ENCODE measurements at places on chromosomes 13 and 19.

DNA sequence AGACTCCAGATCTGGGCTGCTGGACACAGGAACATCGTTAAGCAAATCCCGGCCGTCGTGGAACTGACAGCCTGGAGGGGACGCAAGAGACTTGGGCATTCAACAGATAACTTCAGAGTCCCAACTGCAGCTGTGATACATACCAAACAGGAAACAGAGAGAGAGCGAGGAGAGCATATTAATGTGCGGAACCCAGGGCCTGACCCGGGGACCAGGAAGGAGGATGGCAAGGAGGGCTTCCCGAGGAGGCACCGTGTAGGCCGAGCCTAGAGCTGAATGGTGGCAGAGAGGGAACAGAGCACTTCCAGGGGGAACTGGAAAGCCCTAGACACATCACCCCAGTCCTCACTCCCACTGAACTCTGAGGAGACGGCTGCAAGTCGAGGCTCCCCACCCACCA lies 68.1 kb downstream of the SIPA1L3 start:
- no peak for DNase-seq

GRCh38 chr13:110557082-110557481 lies 4.4 kb downstream of the RAB20 start:
- DNase-seq = no peak

- DNase-seq = no peak
Observed at GRCh38 chr19:39413911-39414608, 1.6 kb downstream of the PLEKHG2 start.

GRCh38 chr13:80504453-80504852 lies 163.5 kb upstream of the SPRY2 start:
- DNase-seq = no peak

GRCh38 chr13:69524459-69525150 lies 583.0 kb upstream of the ATXN8OS start:
- no peak for DNase-seq

DNA sequence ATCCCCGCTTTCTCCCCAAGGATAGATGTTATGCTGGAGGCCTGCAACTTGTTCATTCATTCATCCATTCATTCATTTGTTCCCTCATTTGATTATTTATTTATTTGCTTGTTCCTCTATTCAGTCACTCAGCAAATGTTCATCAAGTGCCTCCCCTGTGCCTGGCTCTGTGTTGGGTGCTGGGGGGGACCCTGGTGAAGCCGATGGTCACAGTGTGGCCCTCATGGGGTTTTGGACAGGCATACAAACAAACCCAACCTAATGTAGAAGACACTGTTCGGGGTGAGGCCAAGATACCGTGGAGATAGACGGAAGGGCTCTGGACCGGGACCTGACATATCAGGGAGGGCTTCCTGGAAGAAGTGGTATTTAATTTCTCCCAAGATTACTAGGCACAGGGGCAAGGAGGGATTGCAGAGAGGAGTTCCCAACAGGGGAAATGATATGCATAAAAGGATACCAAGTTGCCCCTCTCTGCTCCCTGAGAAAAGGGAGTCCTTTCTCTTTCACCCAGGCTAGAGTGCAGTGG lies 58.1 kb downstream of the ZNF536 start:
- no peak for DNase-seq

DNA sequence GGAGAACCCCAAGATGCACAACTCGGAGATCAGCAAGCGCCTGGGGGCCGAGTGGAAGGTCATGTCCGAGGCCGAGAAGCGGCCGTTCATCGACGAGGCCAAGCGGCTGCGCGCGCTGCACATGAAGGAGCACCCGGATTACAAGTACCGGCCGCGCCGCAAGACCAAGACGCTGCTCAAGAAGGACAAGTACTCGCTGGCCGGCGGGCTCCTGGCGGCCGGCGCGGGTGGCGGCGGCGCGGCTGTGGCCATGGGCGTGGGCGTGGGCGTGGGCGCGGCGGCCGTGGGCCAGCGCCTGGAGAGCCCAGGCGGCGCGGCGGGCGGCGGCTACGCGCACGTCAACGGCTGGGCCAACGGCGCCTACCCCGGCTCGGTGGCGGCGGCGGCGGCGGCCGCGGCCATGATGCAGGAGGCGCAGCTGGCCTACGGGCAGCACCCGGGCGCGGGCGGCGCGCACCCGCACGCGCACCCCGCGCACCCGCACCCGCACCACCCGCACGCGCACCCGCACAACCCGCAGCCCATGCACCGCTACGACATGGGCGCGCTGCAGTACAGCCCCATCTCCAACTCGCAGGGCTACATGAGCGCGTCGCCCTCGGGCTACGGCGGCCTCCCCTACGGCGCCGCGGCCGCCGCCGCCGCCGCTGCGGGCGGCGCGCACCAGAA lies 1.1 kb downstream of the SOX1 start:
- no peak for DNase-seq

DNA sequence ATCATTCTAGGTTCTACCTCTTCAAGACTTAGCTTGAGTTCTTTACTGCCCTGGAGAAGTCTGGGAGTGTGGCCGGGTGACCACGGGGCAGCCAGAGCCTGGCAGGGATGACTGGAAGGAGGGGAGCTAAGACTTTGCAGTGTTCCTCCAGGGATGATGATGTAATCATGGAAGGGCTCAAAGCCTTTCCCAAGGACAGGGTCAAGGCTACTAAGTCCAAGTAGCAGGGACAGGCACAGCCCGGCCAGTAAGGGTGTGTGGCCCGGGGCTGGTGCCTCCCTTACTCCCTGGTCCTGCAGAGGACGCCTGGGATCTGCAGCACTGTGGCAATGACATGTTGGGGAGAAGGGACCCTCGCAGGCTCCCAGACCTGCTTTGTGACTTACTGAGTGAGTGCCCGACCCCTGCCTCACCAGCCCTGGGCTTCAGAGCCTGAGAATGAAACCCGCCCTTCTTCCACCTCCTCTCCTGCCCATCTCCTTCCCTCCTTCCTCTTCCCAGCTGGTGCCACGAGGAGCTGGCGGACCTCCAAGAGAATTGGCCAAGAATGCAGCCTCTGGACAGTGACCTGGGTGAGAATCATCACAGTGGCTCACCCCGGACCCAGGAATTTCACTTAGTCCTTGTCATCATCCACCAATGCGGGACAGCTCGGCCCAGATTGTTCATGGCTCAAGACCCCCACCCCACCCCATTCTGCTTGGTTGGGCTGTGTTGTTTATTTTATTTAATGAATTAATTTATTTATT lies 15.6 kb upstream of the FBXO17 start:
- no peak for DNase-seq

GRCh38 chr19:43555185-43555770 lies 20.0 kb downstream of the XRCC1 start:
- no peak for DNase-seq

- DNase-seq = no peak
Observed at GRCh38 chr13:77372275-77372674, 45.4 kb upstream of the MYCBP2 start.

GRCh38 chr13:98484289-98485219 lies 92.4 kb downstream of the STK24 start:
- peak; percentile 85 for DNase-seq

All from thoracic aorta (tissue), 2 donors.